CD4-positive, CD25-positive, alpha-beta regulatory T cell (primary cell): ENCODE measurements at places on chromosomes 3 and 15. TPM values are rescaled to one million over a fixed set of nuclear protein-coding genes. Genes with fewer than 3 reads are reported as not detected.

GRCh38 chr3:178056868-178057267 is 479.4 kb upstream of the KCNMB2 start:
- no peaks in the 10 kb centered on the region for H3K27me3 ChIP-seq
- no peaks in the 10 kb centered on the region for H3K4me1 ChIP-seq
- no peak overlapping the region for H3K27ac ChIP-seq
- H3K36me3 ChIP-seq = no peaks in the 10 kb centered on the region
- DNase-seq = no peak
- no peak overlapping the region for H3K4me3 ChIP-seq

CHL1 gene
- total RNA-seq = not detected

GRCh38 chr3:13025090-13025489 is 48.1 kb downstream of the IQSEC1 start:
- no peaks in the 10 kb centered on the region for H3K4me1 ChIP-seq
- H3K36me3 ChIP-seq = no peaks in the 10 kb centered on the region
- DNase-seq = no peak
- no peak overlapping the region for H3K27ac ChIP-seq
- H3K27me3 ChIP-seq = no peaks in the 10 kb centered on the region

- H3K4me3 ChIP-seq = no peak overlapping the region
- no peaks in the 10 kb centered on the region for H3K36me3 ChIP-seq
- H3K4me1 ChIP-seq = no peaks in the 10 kb centered on the region
- H3K27ac ChIP-seq = no peak overlapping the region
Observed at GRCh38 chr3:182000447-182000846, 288.7 kb downstream of the SOX2 start.

GRCh38 chr3:106457281-106458180 is 588.7 kb upstream of the CBLB start:
- no peaks in the 10 kb centered on the region for H3K27me3 ChIP-seq
- H3K27ac ChIP-seq = no peak overlapping the region
- H3K36me3 ChIP-seq = no peaks in the 10 kb centered on the region
- no peak for DNase-seq
